Sigmoid colon (tissue), 7 donors: ENCODE measurements at places on chromosomes 4 and X. TPM values are rescaled to one million over a fixed set of nuclear protein-coding genes. Genes with fewer than 3 reads are reported as not detected.
A peak's percentile ranks its signal among the peaks of the same experiment; 100 is the strongest.

DNA sequence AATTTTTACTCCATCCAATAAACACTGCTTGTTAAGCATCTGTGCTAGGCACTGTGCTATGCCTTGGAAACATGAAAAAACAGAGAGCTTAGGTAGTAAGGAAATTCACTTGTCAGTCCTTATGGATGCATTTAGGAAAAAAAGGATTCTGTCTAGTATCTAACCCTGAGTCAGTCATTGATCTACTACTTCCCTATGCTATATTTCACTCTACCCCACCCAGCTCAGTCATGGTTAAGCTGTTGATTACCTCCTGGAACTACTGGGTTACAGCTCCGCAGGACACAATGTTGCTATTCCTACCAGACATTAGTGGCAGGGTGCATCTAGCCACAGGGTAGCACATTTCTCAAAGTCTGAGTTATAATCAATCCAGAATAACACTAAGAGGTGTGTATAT, 2.9 kb upstream of the USP53 start:
- H3K4me1 ChIP-seq: no peaks in the 10 kb centered on the region
- H3K4me3 ChIP-seq: no peak overlapping the region
- DNase-seq: no peak
- H3K27ac ChIP-seq: no peak overlapping the region
- no peaks in the 10 kb centered on the region for H3K36me3 ChIP-seq

GRCh38 chr4:80390178-80390577, 54.6 kb downstream of the CFAP299 start:
- no peak overlapping the region for H3K27ac ChIP-seq
- H3K4me3 ChIP-seq: no peak overlapping the region
- H3K4me1 ChIP-seq: peaks cover 26% of the 10 kb centered on the region

DNA sequence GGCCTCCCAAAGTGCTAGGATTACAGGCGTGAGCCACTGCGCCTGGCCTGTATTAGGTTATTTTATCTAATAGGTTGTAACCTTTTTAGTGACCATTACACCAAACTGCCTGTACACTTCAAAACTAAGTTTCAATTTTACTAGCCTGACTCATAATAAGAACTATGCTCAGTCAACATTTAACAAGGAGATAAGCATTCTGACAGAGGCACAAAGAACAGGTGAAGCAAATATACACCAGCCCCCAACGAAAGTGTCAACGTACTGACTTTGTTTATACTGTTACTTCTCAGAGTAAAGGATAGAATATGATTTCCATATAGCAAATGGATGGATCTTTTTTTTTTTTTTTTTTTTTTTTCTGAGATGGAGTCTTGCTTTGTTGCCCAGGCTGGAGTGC, 62.8 kb downstream of the SHISA3 start:
- H3K36me3 ChIP-seq: no peaks in the 10 kb centered on the region
- DNase-seq: no peak
- no peak overlapping the region for H3K4me3 ChIP-seq
- no peaks in the 10 kb centered on the region for H3K4me1 ChIP-seq
- H3K27ac ChIP-seq: no peak overlapping the region
- no peaks in the 10 kb centered on the region for H3K27me3 ChIP-seq

DNA sequence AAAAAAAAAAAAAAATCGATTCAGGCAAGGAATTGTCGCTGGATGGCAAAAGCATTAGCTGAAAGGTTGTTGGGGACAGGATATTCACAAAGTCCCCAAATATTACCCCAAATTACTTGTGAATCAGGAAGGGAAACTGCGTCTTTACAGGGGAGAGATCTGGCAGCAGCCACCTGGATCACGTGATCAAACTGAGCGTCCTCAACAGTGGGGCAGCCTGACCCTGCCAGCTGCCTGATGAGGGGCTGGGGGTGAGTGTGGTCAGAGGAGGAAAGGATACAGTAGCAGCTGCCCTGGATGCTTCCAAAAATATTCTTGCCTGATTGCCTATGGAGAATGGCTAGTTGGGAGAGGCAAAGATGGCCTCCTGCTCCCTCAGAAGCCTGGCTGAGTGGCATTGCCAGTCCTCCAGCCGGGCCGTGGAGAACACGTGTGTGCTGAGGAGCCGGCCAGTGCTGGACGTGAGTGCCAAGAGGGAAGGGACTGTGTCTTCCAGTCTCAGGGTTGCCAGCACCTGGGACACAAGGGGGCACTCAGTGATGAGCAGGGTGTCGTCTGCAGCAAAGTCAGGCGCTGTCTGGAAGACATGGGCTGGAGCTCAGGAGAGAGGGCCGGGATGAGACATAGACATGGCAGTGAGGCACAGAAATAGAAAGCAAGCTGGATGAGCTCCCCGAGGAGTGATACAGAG, 3.0 kb upstream of the LAGE3 start:
- no peaks in the 10 kb centered on the region for H3K36me3 ChIP-seq
- peaks cover 26% of the 10 kb centered on the region for H3K4me1 ChIP-seq
- no peaks in the 10 kb centered on the region for H3K27me3 ChIP-seq
- no peak for DNase-seq

GRCh38 chrX:109886122-109886761, 116.7 kb upstream of the TMEM164 start:
- no peaks in the 10 kb centered on the region for H3K4me1 ChIP-seq
- no peaks in the 10 kb centered on the region for H3K36me3 ChIP-seq
- H3K27ac ChIP-seq: no peak overlapping the region

DNA sequence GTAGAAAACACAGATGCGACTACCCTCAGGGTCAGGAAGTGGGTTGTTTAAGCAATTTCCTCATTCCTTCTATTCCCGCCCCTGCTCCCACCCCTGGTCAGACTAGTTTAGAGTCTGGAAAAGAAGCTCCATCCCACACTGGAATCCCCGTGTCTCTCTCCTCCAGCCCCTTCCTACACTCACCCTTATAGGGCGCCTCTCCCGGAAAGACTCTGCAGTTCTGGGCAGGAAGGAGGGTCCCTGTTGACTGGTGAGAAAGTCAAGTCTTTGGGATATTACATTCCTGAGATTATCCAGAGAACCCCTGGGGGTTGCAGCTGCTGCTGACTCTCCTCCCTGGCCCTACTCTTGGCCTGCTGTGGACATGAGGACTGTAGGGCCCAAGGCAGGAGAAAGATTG, 11.9 kb downstream of the STARD8 start:
- H3K27me3 ChIP-seq: no peaks in the 10 kb centered on the region
- H3K4me1 ChIP-seq: no peaks in the 10 kb centered on the region
- no peak overlapping the region for H3K4me3 ChIP-seq
- no peak for DNase-seq
- H3K36me3 ChIP-seq: no peaks in the 10 kb centered on the region

DNA sequence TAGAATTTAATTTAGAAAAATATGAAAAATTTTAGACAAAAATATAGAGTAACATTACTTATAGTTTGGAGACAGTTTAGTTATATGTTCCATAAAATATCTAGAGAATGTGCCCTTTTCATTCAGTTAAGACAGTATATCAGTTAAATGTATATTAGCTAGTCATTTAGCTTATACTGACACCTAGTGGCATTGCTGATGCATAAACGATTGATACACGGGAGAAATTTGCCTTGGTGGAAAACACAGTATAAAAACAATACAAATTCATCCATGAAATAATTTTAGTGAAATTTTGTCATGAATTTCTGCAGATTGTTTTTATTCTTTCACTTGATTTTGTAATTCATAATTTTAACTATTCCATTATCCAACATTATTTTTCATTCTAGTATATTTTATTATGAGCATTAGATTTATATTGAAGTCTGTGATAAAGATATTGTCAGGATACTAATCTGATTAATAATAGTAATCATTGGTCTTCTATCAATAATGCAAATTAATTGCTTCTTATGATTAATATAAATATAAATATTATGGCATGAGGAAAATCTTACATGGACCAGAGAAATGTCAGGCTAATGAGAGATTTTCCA, 219.0 kb downstream of the TLL1 start:
- no peak overlapping the region for H3K4me3 ChIP-seq
- no peaks in the 10 kb centered on the region for H3K4me1 ChIP-seq
- H3K36me3 ChIP-seq: no peaks in the 10 kb centered on the region
- DNase-seq: no peak

DNA sequence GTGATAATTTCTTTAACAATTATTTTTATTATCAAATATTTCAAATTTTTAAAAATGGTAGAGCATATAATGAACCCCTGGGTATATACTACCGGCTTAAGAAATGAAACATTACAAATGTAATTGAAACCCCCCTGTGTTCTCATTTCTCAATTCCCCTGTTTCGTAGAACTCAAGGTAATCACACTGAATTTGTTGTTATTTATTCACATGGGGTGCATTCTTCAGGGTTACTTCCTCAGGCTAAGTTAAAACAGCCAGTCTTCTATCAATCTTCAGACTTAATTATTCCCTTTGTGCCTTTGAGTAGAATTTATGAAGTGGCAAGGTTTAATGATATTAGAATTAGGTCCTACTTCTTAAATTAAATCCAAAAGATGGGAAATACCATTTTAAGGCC, 128.2 kb downstream of the ANAPC10 start:
- H3K27me3 ChIP-seq: no peaks in the 10 kb centered on the region
- H3K27ac ChIP-seq: no peak overlapping the region
- no peaks in the 10 kb centered on the region for H3K4me1 ChIP-seq
- no peak overlapping the region for H3K4me3 ChIP-seq
- DNase-seq: no peak

GRCh38 chr4:79626611-79627010, 218.6 kb upstream of the GK2 start:
- H3K36me3 ChIP-seq: no peaks in the 10 kb centered on the region
- peaks cover 62% of the 10 kb centered on the region for H3K4me1 ChIP-seq
- H3K4me3 ChIP-seq: peak overlapping the region; percentile 17
- peak overlapping the region; percentile 78 for H3K27ac ChIP-seq
- no peaks in the 10 kb centered on the region for H3K27me3 ChIP-seq
- no peak for DNase-seq

- H3K27ac ChIP-seq: no peak overlapping the region
- DNase-seq: no peak
- no peak overlapping the region for H3K4me3 ChIP-seq
- H3K4me1 ChIP-seq: no peaks in the 10 kb centered on the region
These were observed 1703.7 kb upstream of the AGA start for GRCh38 chr4:179145746-179146525.

GRCh38 chr4:129143359-129143758, 47.4 kb downstream of the C4orf33 start:
- H3K4me3 ChIP-seq: no peak overlapping the region
- no peaks in the 10 kb centered on the region for H3K27me3 ChIP-seq
- H3K36me3 ChIP-seq: no peaks in the 10 kb centered on the region
- no peak for DNase-seq
- H3K4me1 ChIP-seq: no peaks in the 10 kb centered on the region

DNA sequence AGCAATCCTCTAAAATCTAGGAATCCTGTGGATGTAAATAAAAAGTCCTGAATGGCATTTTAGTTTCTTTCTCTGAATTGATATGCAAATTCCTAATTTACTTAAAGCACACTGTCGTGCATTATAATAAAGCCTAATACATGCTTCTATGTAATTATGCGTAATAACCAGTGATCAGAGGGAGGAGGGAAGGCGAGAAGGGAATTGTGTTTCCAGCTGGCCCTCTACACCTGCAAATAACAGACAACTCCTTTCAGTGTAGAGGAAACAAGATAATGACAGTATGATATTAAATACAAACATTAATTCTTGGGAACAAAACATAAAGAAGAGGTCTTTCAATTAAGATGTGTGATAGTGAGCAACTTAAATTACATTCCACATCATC, 419.6 kb upstream of the LCORL start:
- H3K4me3 ChIP-seq: no peak overlapping the region
- no peaks in the 10 kb centered on the region for H3K4me1 ChIP-seq
- no peaks in the 10 kb centered on the region for H3K27me3 ChIP-seq
- H3K27ac ChIP-seq: no peak overlapping the region
- H3K36me3 ChIP-seq: no peaks in the 10 kb centered on the region
- DNase-seq: no peak

Gene NBDY
- total RNA-seq: 8.1 TPM

Gene EFHC2
- 1.1 TPM for total RNA-seq

Gene GLOD5
- not detected for total RNA-seq

Gene HSFX4
- not detected for total RNA-seq

Gene PABPC4L
- 1.8 TPM for total RNA-seq

Gene GLUD2
- 1.7 TPM for total RNA-seq
